ENCODE measurements at places on chromosomes 4 and X. TPM values are rescaled to one million over a fixed set of nuclear protein-coding genes. Genes with fewer than 3 reads are reported as not detected.
A peak's percentile ranks its signal among the peaks of the same experiment; 100 is the strongest.

DNA sequence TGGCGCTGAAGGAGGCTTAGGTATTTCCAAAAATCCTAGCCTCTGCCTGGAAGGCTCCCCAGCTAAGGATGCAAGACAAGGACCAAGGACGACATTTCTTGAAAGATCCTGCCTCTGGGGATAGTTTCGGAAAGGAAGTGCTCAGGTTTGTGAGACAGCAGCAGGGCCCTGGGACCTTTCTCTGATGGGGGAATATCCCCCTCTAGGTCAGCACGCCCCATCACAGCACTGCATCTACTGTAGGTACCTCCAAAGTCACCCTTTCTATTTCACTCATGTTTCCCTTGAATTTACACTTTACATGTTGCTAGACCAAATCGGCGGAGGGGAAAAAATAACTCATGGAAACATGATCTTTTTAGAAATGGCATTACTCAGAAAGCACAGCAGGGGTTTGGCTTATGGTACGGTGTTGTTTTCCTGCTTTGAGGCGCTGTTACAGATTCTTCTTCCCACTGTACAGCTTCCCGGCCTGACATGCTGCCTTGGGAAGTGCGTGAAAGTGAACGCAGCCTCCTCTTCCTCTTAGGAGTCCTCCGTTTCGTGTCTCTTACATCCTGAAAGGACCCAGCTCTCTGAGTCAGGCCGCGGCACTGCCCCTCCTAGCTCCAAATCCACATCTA is 77.2 kb upstream of the DHRSX start:
- no peak for ATAC-seq

DNA sequence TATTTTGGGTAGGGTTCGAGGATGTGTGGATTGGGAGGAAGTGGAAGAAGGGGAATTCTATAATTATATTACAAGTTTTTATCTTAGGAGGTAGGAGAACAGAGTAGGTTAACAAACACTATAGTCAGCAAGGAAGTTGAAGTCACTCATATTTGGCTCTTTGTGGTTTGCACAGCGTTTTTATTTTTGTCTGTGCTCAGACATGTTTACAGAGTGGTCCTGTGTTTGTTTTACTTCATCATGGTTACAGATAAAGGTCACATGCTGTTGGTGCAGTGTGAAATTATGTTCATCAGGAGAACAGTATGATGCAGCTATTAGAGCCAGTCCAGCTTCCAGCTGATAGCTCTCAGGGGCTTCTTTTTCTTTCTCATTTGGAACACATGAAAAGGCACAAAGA is 299.9 kb upstream of the SFRP2 start:
- ATAC-seq = no peak

The SSX4 gene
- not detected for total RNA-seq

- no peak for ATAC-seq
Measured at GRCh38 chrX:105451401-105451800, 230.9 kb upstream of the TEX13A start.

The RHOXF1 gene
- 0.49 TPM for total RNA-seq

- ATAC-seq = no peak
Measured at GRCh38 chr4:149630064-149630463, 185.6 kb downstream of the IQCM start.

DNA sequence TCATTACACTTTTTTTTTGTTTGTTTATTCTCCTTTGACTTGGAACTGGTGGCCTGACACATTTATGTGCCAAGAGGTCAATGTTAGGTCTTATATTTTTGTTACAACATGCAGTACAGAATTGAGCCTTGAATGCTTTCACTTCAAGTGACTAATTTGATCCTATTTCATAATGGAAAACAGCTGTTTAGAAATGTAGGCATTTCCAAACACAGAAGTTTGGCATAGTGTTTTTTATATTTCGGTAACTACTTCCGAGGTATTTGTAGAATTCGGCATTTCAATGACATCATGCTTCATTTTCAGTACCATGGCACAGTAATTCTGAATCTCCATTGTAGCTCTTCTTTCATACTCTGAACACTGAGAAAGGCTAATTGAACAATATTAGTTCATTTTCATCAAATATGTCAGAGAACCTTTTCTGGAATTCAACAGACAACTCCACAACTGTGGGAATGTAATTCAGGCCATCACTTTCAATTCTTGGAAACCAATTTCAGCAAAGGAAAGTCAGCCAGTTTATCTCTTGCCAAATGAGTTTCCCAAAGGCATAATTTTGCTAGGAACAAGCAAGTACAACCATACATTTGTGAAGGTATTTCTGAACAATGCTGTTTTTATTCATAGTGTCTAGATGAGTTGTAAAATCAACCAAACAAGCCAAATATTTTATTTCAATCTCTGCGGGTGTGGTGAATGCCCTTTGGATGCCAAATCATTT is 11.4 kb downstream of the FAM120C start:
- ATAC-seq = peak; percentile 58

The EREG gene
- 6.7 TPM for total RNA-seq

The TLR2 gene
- 18.0 TPM for total RNA-seq

- ATAC-seq = no peak
Measured at GRCh38 chr4:41323179-41323578, 66.5 kb downstream of the UCHL1 start.

The GAGE2A gene
- total RNA-seq = not detected

DNA sequence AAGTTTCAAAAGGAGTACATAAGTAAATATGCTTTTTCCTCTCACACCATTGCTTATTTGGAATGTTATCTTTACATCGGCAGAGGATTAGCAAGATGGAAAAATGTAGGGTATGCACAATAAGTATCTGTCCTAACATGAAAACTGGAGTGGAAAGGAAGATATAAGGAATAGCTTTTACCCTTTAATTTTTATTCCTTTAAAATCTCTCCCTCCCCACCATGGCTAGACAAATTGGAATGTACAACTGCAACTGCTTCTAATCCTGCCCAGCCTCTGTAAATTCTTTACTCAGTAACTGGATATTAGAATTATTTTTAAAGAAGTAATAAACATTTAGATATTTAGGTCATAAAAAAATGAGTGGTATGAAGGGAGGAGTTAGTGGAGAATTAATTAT is 171.5 kb downstream of the PCDH18 start:
- no peak for ATAC-seq

DNA sequence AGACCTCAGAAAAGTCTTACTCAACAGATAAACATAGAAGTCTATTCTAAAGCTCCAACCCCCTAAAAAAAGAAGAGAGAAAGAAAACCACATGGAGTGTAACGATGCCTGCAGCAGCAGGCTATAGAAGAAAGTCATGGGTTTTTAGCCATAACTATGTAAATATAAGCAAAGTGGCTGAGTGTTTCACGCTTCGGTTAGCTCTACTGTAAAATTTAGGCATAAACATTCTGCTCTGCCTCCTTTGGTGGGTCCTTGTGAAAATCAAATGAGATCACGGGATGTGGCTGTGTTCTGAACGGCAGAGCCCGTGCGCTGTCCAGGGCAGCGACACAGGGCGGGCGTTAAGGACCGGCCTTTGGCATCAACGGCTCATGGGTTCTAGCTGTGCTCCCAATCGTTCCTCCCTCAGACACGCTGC is 78.4 kb downstream of the IRF2 start:
- ATAC-seq = no peak

The GPRASP1 gene
- 33.8 TPM for total RNA-seq

GRCh38 chr4:22014222-22014741 is 65.7 kb upstream of the KCNIP4 start:
- no peak for ATAC-seq

The RTL9 gene
- total RNA-seq = not detected

- peak; percentile 41 for ATAC-seq
Measured at GRCh38 chr4:105060628-105061027, 86.0 kb upstream of the TET2 start.

GRCh38 chr4:93710101-93710846 is 118.3 kb upstream of the ATOH1 start:
- ATAC-seq = no peak

DNA sequence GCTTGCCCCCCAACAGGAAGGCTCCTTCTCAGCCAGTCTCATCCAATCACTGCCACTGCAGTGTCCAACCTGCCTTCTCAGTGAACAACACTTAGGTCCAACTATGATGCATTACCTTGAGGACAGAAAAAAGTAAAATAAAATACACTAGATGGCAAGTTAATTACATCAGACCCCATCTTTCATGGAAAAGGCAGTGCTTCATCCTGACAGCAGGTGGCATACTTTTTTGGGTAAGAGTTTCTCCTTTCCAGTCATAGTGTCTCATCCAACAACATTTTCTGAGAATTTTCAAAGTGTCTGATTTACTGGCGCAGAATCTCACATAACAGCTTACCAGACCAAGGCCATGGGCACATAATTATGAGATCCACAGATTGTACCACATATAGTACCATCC is 1742.8 kb downstream of the PCDH7 start:
- no peak for ATAC-seq

GRCh38 chr4:168759959-168760527 is 250.0 kb downstream of the CBR4 start:
- ATAC-seq = peak; percentile 51

DNA sequence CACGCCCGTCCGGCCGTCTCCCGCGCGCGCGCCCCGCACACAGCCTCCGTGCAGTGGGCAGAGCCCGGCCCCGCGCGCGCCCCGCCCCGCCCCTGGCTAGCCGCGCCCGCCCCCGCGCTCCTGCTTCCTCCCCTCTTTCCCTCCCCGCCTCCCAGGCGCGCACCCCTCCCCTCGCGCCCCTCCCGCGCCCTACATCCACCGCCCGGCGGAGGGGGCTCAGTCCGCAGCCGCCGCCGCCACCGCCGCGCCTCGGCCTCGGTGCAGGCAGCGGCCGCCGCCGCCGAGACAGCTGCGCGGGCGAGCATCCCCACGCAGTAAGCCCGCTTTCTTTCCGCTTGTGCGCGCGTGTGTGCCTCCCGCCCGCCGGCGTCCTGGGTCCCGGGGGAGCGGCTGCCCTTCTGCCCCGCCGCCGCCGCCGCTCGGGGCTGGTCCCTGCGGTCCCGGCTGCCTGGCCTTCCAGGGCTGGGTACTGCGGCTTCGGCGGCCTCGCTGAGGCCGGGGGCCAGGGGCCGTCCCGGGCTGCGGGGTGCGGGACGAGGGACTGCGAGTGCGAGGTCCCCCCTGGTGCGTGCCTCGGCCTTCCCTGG is at the start of gene FHL1:
FHL1 (plus strand) TSS at position 219 of the 587 bp plus-strand sequence.
- ATAC-seq = peak; percentile 86

GRCh38 chr4:10033191-10033881 is 12.0 kb upstream of the SLC2A9 start:
- ATAC-seq = peak; percentile 82

DNA sequence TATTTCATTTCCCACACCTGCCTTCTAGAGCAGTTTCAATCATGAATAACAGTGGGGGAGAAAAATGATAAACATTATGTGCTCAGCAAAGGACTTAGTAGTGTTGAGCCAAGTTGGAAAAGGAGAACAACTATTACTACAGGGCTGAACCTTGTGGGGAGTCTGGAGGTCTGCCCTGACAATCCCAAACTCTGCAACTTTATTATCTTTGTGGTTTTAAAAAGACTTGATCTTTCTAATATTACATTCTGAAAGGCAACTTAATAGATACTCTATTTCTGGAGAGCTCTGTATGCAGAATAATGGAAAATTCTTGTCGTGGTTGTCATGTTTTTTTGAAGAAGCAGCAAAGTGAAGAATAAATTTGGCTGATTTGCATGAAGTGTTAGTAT is 116.1 kb downstream of the SPCS3 start:
- no peak for ATAC-seq

Data from gastroesophageal sphincter (tissue), 4 donors.